ENCODE measurements at places on chromosomes 1 and 21.
A peak's percentile ranks its signal among the peaks of the same experiment; 100 is the strongest.

- peak; percentile 88 for DNase-seq
Observed at GRCh38 chr1:93591676-93592550, 89.7 kb downstream of the BCAR3 start.

DNA sequence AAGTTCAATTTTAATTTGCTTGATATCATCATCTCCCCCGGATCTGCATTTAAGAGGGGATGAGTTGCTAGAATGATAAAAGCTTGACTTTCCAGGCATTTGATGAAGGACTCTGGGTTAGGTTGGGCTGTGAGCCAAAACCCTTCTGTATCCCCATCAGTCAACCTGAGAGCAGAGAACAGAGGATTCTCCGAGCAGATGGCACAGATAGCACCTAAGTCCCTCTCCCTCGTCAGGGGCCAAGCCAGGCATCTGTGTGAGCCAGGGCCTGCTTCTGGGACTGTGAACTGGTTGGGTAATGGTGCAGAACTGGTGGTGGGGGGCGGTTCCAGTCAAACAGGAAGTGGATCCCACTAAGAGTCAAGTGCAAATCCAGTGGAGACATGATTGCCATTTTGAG lies 205.8 kb downstream of the TNR start:
- DNase-seq = no peak

GRCh38 chr1:6872573-6873261 lies 87.5 kb downstream of the CAMTA1 start:
- DNase-seq = no peak

DNA sequence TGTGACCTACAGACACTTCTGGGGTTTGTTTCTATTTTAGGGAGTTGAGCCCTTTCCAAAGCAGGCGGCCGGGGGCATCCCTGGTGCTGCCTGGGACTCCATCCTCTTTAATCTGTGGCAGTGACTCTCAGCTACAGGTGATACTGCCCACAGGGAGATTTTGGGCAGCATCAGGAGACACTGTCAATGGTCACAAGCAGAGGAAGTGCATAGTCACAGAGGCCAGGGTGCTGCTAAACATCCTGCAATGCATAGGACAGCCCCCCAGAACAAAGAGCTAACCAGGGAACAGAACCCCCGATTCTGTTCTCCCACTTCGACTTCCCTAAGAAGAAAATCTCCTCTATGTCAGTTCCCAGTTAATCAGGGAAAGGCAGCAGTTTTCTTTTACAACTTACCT lies 66.2 kb downstream of the TEX35 start:
- no peak for DNase-seq

- DNase-seq = no peak
Observed at GRCh38 chr1:23803674-23804073, 3.1 kb upstream of the GALE start.

DNA sequence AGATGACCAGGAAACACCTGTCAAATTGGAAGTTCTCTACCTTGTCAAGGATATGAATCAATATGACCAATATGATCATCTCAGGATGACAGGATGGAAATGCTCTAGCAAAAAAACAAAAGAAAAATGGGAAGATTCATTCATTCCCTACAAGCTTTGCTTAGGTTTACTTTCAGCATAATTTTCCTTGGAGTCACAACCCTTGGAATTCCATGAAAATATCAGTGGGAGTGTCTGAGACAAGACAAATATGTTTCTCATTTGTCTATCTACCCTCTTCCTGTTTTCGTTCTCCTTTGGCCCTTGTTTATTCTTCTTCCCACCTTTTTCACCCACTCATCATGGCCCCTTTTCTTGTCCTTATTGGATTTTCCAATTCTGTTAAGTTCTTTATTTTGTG lies 50.6 kb downstream of the COLGALT2 start:
- no peak for DNase-seq

- no peak for DNase-seq
Observed at GRCh38 chr21:40615505-40616376, 231.2 kb downstream of the DSCAM start.

DNA sequence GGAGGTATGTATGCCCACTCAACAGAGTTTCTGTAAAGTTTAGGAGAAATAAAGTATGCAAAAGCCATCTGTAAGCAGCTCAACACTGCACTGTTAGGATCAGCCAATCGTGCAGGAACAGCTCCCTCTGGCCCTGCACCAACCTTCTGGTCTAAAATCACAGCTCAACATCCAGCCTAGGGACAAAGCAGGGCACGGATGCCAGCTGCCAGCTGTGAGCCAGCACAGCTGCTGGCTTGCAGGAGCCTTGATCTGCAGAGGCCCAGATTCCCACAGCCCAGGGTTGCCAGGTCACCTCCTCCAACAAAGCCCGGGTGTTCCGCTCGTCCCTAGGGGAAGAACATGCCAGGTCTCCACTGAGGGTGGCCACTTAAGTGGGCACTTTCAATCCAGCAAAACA lies 8.6 kb downstream of the ACOT7 start:
- DNase-seq = no peak

DNA sequence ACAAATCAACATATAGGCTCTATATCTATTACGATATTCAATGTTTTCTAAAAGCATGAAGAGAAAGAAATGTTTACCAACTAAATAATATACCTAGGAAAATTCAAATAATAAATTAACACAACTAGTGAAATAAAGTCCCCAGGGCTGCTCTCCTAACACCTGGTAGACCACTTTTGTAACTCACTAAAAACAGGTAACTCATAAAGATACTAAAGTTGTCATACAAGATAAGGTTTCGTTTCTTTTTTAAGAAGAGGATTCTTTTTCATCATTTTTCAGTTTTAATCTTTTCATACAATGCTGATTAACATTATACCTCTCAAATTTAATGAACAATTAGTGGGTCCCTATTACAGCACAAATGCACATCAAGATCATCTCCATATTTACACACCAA lies 99.0 kb downstream of the ZZZ3 start:
- no peak for DNase-seq

- no peak for DNase-seq
Observed at GRCh38 chr1:188708795-188709535, 1768.7 kb downstream of the BRINP3 start.

- DNase-seq = no peak
Observed at GRCh38 chr1:21290546-21290944, 282 bp upstream of the ECE1 start.

DNA sequence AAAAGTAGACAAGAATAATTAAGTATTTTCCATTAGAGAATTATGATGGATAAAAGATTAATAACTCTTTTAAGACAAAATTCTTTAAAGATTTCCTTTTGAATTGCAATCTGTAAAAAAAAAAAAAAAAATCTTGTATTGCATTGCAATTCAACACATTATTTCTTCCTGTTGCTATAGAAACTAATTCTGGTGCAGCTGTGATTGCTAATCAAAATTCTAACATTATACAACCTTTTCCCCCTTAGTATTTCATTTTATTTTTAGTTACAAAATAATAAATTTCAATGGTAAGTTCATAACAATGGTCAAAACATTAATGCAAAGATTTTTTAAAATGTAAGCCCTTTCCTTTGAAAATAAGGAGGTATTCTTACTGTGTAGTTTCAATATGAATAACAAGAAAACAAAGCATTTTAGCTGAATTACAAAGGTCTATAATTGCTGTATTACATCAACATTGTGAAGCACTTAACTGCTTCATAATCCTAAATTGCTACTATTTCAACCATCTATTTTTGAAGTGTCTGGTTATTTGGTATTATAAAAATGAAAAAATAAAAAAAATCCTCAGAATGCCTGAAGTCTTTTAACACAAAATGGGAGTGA lies 135.0 kb downstream of the SYT14 start:
- DNase-seq = no peak

DNA sequence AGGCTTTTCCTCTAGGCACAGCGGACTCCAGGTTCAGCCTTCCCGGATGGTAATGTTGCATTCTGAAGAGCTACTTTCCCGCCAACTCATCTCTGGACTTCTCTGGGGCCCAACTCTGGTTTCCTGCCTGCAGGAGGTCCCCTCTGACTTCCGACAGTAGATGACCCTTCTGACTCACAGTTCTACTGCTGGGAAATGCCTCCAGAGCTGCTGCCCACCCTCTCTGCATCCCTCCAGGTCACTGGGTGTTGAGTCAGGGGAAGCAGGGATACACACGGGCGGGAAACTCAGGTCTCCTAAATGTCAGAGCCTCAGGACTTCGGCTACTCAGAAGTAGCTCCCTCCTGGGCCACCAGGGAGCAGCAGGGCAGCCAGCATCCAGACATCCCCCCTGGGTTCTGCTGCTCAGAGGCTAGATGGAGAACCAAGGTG lies 2.1 kb upstream of the KIF21B start:
- DNase-seq = no peak

- no peak for DNase-seq
Observed at GRCh38 chr1:202286622-202287097, 55.1 kb downstream of the UBE2T start.

- no peak for DNase-seq
Observed at GRCh38 chr1:169475806-169476387, 9.8 kb downstream of the SLC19A2 start.

DNA sequence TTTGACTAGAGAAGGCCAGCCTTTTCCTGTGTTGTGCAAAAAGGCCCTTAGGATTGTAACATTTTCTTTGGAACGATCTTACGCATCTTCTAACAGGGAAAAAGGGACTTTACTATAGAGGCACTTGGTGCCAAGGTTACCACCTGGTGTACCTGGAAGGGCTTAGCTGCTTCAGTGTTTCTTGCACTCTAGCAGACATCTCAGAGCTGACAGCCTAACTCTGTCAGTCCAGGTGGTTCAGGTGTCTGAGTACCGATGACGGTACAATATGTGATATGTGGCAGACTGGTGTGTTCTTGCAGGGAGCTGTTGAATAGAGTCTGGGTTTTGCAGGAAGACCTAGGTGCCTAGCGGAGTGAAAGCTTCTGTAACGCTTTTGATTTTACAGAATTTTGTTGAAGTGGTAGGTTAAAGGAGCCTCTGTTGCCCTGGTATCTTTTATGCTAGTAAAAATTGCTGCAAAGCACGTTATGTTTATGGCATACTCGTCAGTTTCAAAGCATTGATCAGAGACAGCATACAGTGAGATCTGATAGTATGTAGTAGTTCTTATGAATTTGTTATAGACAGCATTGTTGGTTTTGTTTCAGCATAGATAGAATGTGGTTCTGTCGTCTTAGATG lies 1.4 kb downstream of the MAGI3 start:
- peak; percentile 22 for DNase-seq

GRCh38 chr1:179087665-179088064 lies 5.8 kb downstream of the TOR3A start:
- no peak for DNase-seq

DNA sequence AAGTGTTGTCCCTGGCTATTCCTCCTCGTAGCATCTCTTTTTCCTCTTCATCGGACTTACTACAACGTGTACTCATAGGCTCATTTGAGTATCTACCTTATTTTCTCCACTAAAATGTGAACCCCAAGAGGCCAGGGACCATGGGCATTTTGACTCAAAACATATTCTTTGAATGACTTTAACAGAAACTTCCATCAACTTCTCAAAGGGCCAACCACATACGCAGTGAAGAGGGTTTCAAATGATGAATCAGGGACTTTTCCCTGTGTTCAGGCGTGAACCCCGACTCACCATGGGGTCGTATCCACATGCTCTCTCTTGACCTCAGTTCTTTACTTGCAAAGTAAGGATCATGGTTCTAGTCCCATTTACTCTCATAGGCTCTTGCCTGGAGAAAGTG lies 20.2 kb upstream of the GPR137B start:
- DNase-seq = no peak

GRCh38 chr1:110454328-110454727 lies 3.4 kb downstream of the PROK1 start:
- no peak for DNase-seq

GRCh38 chr1:52240592-52241210 lies 98.8 kb downstream of the ZFYVE9 start:
- no peak for DNase-seq

DNA sequence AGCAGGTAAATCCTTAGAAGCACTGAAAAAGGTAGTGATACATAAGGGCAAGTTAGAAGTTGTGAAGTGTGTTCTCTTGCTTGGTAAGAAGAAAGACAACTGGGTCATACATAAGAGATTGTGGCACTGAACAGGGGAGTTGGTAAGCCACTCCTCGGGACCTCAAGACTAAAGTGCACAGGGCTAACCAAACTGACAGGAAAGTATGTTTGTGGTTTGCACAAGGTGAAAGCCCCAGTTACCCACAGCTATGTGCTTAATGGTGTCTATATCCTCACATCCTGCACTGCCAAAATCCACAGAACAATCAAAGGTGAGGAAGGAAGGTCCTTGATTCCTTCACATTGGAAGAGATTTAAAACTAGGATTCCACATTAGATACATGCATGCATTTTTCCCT lies 276.5 kb downstream of the DNM3 start:
- no peak for DNase-seq

DNA sequence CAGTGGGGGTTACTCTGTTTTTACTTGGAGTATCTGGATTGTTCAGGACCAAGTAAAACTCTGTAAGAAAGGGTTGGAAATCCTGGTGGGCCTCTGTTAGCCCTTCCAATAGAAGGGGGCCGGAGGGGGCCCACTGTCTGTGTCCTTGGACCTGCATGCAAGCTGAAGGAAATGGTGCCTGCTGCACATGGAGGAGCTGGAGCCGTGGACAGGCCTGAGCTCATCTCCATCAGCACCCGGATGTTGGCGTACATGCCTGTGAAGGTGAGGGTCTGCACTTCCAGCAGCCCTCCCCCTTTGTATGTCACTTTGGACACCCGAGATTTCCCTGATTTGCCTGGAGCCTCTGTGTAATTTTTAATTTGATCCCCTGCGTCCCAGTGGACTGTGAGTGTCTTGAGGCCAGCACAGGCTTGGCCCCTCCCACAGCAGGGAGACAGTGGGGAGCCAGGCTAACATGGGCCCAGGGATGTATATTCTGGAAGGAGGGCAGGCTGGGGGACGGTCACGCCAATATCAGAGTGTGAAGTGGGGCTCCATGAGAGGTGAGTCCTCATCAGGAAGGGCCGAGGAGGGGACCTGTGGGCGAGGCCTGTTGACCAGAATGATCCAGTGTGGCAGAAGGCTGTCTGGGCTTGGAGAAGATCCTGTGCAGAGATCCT lies 16.8 kb downstream of the GALNT2 start:
- no peak for DNase-seq

GRCh38 chr1:44262414-44262813 lies 49.1 kb downstream of the DMAP1 start:
- no peak for DNase-seq

DNA sequence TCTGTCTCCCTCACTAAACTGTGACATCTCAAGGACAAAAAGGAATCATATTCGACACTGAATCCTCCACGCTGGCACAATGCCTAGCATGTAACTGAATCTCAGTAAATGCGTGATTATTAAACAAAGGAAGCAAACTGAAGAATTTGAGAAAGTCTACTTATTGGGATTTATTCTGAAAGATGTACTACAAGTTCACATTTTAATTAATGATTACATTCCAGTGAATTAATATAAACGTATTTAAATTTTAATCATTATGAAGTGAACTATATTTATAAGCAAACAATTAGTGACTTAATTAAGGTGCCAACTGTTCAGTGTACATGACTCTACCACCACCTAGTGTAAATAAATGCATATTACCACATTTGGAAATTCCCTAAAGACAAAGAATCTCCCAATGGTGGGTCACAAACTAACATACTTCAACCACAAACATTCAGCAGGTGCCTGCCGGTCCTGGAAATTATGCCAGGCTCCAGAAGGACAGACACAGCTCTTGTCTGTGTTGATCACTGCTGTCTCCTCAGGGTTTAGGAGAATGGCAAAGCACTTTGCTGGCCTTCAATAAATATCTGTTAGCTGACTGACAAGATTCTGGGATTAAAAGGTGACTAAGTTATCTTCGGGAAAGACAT lies 56.3 kb downstream of the SMYD3 start:
- no peak for DNase-seq

- DNase-seq = no peak
Observed at GRCh38 chr1:218476385-218476784, 131.2 kb downstream of the TGFB2 start.
